ENCODE measurements at places on chromosomes 16 and 17.

- no peak for DNase-seq
Observed at GRCh38 chr17:67183531-67183930, 61.5 kb downstream of the HELZ start.

DNA sequence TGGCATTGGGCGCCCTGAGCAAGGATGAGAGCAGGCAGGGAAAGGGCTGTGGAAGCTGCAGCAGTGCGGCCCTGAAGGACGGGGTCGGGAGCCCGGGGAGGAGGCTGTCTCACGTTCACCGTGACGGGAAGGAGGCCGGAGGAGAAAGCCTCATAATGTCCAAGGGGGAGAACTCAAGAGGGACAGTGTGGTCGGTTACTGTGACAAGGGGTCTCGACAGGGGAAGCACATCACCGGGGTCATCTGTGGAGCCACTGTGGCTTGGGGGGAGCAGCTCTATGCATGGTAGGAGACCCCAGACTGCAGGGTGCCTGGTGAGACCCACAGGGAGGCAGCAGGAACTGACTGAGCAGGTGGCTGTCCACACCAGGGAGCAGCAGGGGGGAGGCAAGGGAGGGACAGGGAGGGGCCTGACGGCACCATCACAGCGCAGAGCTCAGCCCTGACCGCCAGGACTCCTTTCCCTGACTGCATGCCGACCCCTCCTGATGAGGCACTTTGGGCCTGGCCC lies 154.6 kb upstream of the CHMP6 start:
- DNase-seq: no peak

GRCh38 chr17:62030264-62030663 lies 34.8 kb downstream of the MED13 start:
- DNase-seq: no peak

DNA sequence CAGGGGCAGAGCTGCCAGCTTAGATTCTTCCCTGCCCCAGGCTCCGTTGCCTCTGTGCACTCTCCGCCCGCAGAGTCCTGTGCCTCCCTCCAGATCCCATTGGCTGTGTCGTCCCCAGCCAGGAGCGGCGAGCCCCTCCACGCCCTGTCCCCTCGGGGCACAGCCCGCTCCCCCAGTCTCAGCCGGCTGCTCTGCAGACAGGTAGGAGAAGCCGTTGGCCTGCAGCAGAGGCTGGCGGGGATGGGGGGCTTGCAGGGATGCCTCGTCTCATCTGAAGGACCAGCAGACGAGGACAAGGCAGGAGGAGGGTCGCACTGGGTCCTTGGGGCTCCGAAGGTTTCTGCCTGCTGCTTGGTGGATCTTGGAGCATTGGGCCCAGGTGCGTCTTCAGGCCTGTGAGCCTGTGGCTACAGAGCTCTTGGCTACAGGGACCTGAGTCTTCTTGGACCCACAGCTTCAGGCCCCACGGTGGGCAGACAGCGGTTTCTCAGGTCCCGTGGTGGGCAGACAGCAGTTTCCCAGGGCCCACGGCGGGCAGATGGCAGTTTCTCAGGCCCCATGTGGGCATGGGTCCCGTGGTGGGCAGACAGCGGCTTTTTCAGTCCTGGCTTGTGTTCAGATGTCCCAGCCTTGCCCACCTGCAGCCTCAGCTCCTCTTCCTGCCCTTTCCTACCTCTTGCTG lies 6.0 kb downstream of the TPSG1 start:
- no peak for DNase-seq

GRCh38 chr16:30380072-30380802 lies 2.1 kb downstream of the SEPTIN1 start:
- DNase-seq: no peak

GRCh38 chr16:68790130-68790761 lies 53.1 kb upstream of the TANGO6 start:
- no peak for DNase-seq

GRCh38 chr17:70144260-70144846 lies 25.0 kb upstream of the KCNJ2 start:
- peak; percentile 37 for DNase-seq

DNA sequence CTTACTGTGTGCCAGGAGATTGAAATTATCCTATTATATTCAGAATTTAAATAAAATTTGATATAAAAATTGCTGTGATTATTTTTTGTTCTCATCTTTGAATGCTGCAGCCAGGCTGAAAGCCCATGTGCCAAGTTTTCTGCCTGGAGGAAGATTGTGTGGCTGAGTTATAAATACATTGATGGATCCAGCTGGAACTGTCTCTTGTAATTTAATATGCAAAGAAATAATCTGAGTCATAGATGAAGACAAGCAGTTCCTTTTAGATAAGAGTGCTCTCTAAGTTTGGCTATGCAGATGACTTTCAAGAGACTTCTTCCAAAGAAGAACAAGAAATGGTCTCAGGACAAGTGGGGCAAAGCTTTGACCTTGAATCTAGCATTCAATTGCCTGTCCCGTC lies 871.0 kb downstream of the CDH11 start:
- no peak for DNase-seq
